ENCODE measurements at places on chromosomes 5 and 9.
A peak's percentile ranks its signal among the peaks of the same experiment; 100 is the strongest.

DNA sequence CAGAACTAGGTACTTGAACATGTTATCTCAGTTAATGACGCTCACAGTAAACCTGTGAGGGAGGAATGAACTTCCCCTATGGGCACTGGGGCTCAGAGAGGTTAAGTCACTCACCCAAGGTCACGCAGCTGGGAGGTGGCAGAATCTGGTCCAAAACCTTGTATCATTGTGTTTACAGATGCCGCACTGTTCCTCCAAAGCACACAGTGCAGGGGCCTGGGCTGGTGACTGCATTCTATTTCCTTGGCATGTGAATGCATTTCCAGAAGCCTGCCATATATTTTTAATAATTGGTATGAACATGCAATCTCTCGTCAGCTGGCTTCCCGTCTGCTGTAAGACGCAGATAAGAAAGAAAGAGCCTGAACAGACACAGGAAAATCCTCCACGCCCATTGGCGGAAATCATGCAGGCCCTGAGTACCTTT lies 77.0 kb upstream of the TBC1D2 start:
- DNase-seq = peak; percentile 17

DNA sequence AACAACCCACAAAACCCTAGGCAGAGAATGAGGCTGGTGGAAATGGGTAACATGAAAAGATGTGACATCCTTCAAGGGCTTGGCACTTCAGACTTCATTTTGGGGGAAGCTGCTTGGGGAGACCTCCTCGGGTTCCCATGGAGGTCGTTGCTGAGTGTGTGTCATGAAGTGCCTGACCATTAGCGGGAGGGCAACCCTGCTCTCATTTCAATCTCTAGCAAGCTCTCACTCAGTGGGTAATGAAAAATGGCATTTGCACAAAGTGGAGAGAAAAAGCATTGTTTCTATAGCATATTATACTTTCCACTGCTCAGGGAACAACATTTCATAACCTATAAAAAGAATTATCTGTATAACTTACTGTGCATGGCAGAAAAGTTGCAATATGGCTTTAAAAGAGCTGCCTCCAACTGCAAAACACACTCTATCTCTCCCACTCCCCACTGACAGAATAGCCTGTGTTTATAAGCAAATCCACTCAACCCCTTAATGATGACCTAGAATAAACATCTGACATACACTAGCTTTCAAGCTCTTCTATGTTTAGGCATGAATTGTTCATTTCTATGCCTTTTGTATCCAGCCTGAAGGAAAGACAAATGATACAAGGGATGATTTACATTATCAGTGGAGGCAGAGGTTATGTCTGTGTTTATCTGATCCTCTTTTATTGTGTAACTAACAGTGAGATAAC lies 357.2 kb downstream of the ZSWIM6 start:
- no peak for DNase-seq

GRCh38 chr5:13692172-13692571 lies 252.3 kb downstream of the DNAH5 start:
- DNase-seq = no peak

DNA sequence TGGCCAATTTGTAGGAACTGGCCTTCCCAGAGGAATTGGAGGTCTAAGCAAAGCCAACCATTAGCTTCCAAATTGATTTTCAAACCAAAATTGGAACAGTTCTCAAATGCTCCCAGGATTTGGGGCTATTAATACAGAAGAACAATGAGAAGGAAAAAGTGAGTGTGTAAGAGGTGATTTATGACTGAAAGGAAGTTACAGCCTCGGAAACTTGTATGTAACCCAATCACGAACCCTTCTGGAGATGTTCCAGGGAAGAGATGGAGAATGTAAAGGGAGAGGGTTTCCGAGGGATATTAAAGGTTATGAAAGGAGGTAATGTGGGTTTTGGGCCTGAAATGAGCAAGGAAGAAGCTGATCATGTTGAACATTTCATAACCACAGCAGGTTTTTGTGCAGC lies 93.2 kb upstream of the CXCL14 start:
- DNase-seq = no peak

DNA sequence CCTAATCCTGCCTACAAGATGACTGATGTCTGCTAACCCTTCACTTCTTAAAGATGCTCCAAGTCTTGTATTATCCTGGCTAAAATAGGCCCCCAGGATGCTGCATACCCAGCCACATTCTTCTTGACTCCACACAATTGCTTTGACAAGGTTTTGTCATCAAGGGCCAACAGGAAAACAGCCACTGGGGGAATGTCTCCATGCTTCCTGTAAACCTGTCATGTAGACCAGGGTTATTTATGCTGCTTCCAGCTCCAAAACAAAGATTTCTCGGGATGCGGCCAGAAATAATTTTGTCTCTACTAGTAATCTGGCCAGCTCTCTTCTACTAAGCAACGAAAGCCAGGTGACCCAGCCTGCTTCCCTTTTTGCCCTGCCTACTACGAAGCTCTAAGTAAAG lies 53.8 kb downstream of the SHB start:
- DNase-seq = no peak

Measured in fibroblast of lung (primary cell).